ENCODE measurements at places on chromosomes 5 and 9.

GRCh38 chr5:56200971-56201666, 32.0 kb downstream of the ANKRD55 start:
- no peaks in the 10 kb centered on the region for H3K4me1 ChIP-seq
- no peaks in the 10 kb centered on the region for H3K36me3 ChIP-seq
- no peak overlapping the region for H3K4me3 ChIP-seq
- no peaks in the 10 kb centered on the region for H3K27me3 ChIP-seq

DNA sequence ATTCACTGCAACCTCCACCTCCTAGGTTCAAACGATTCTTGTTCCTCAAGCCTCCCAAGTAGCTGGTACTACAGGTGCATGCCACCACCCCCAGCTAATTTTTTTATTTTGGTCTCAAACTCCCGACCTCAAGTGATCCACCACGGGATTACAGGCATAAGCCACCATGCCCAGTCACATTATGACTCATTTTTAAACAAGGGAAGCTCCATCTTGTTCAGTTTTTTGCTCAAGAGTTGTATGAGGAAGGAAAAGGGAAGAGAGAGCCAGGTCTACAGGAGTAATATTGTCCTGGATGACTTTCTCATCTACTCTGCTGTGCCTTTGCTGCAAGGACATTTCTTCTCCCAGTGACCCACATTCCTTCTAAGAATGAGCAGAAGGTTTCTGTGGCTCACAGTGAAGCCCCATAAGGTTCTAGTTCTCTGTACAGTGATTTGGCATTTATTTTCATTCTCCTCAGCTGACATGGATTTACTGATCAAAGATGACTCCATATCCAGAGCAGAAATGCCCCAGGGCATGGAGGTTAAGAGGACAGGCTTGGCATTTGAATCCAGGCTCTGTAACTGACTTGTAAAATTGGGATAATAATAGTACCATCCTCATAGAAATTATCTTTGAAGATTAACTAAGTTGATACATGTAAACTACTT, 153.5 kb downstream of the CDH6 start:
- H3K27me3 ChIP-seq, result no peaks in the 10 kb centered on the region
- H3K4me3 ChIP-seq, result no peak overlapping the region
- no peaks in the 10 kb centered on the region for H3K4me1 ChIP-seq
- no peak overlapping the region for H3K27ac ChIP-seq
- no peak for DNase-seq

DNA sequence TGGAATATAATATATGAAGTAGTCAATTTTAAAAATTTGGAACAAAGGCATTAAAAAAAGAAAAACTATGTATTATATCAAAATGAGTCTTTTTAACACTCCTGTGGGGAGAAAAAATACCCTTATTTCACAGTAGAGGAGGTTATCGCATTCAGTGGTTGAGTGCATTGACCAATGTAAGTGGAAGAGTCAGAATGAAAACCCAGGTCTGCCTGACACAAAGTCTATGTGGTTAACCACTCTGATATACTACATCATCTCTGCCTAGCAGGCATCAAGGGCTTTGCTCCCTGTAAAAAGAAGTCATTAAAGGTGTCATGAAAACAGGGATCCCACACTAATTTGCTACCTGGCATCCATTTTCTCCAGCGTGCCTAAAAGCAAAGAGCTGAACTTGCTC, 417.2 kb upstream of the C9orf72 start:
- H3K27ac ChIP-seq, result no peak overlapping the region
- no peaks in the 10 kb centered on the region for H3K27me3 ChIP-seq
- H3K36me3 ChIP-seq, result no peaks in the 10 kb centered on the region
- no peaks in the 10 kb centered on the region for H3K4me1 ChIP-seq

DNA sequence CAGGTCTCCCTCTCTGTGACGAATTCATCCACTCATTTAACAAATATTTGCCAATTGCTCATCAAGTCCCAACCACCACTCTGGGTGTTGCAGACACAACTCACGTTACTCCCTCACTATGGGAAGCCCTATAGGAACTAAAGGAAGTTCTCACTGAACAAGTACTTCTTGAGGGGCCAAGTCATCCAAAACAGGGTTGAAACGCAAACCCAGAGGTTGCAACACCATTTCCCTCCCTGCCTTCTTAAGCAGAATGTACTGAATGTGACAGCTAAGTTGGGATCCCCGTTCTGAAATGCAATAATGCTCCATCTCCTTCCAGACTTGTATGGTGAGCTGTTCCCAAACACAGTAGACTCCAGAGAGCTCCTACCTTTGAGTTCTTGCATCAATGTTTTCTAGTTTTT, 34.3 kb downstream of the EPB41L4B start:
- no peak for DNase-seq
- H3K27me3 ChIP-seq, result no peaks in the 10 kb centered on the region
- peaks cover 4% of the 10 kb centered on the region for H3K4me1 ChIP-seq

GRCh38 chr5:71810023-71810422, 90.9 kb downstream of the CARTPT start:
- no peak overlapping the region for H3K4me3 ChIP-seq
- no peaks in the 10 kb centered on the region for H3K36me3 ChIP-seq
- peaks cover 13% of the 10 kb centered on the region for H3K4me1 ChIP-seq
- DNase-seq, result no peak

- H3K36me3 ChIP-seq, result no peaks in the 10 kb centered on the region
- DNase-seq, result no peak
- H3K27me3 ChIP-seq, result no peaks in the 10 kb centered on the region
- H3K4me1 ChIP-seq, result no peaks in the 10 kb centered on the region
- no peak overlapping the region for H3K27ac ChIP-seq
These were observed 113.4 kb upstream of the CCNH start for GRCh38 chr5:87526131-87526530.

DNA sequence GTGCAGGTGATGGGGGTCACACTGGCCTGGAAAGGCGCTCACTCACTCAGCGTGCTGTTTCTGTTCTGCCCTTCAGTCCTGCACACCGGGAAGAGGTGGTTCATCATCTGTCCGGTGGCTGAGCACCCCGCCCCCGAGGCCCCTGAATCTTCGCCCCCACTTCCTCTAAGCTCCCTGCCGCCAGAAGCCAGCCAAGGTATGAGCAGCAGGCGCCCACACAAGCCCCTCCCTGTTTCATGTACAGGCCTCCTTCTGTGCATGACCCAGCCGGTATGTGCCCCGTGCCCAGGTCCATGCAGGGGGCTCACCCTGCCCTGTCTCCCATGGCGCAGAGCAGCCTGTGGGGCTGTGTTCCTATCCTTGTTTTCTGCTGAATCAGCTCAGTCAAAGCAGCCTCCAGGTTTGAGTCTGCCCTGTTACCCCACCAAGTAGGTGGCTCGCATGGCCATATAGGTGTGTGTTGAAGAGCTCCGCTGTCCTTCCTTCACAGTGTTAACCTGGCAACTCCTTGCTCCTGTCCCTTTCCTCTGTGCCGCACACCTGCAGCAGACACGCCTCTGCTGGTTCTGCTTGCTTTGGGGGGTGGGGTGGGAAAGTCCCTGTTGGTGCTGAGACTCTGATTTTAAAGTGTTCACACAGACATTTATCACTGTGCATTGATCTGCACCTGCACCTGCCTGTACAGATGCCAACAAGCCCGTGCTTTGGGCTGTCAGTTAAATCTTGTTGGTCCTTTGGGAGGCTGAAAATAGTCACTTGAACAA, 84.8 kb downstream of the WNK2 start:
- H3K4me3 ChIP-seq, result no peak overlapping the region
- peaks cover 32% of the 10 kb centered on the region for H3K27me3 ChIP-seq
- H3K27ac ChIP-seq, result no peak overlapping the region
